ENCODE measurements at places on chromosomes 2 and 18.

- DNase-seq = no peak
These were observed 178.7 kb downstream of the EN1 start for GRCh38 chr2:118668431-118669424.

GRCh38 chr2:8456151-8457091, 225.4 kb upstream of the ID2 start:
- DNase-seq = peak; percentile 68

DNA sequence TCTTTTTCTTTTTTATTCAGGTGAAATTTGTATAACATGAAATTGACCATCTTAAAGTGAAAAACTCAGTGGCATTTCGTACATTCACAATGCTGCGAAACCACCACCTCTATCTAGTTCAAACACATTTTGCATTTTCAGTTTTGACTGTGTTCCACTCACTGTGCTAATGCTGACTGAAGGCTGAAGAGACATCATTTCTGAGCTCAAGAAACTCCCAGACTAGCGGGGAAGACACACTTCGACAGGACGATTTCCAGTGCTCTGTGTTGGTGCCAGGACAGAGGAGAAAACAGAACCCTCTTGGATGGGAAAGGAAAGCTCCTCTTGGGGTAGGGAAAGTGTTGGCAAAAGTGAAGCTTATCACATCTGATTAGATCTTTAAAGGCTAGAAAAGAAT, 44.2 kb upstream of the CBLN2 start:
- no peak for DNase-seq

- DNase-seq = no peak
These were observed 67.8 kb downstream of the NCKAP1 start for GRCh38 chr2:182970486-182970885.

GRCh38 chr18:25843791-25844190, 246.6 kb downstream of the SS18 start:
- DNase-seq = no peak

GRCh38 chr2:168424112-168424951, 31.7 kb upstream of the CERS6 start:
- no peak for DNase-seq

DNA sequence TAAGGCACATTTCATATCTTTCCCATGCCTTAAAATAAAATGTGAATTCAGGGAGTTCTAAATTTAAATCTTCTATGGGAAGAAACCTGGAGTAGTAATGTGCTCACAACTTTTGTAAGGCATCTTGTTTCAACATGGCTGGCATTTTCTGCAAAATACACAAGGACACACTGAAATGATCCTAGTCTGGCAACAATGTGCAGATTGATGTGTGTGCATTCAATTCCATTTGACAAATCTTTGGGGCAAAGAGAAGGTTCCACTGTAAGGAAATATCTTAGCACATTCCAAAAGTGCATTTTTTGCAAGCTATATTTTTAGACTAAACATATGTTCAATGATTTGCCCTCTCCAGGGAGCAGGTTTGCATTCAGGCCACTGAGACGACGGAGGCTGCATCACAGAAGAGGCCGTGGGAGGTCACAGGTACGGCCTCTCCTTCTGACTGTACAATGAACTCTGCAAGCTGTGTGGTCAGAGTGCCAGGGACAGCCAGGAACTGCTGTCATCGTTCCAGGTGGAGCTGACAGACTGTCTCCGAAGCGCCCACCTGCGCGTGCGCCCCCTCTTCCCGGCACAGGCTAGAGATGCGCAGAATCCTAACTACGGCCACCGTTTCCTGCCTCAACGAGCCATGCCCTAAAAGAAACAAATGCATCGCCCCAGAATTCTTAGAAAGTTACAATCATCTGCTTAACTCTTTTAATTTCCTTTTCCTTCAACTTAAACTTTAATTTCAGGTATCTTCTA, 149.2 kb upstream of the POU3F3 start:
- no peak for DNase-seq

GRCh38 chr2:48508461-48509124, 21.4 kb upstream of the STON1 start:
- DNase-seq = no peak

DNA sequence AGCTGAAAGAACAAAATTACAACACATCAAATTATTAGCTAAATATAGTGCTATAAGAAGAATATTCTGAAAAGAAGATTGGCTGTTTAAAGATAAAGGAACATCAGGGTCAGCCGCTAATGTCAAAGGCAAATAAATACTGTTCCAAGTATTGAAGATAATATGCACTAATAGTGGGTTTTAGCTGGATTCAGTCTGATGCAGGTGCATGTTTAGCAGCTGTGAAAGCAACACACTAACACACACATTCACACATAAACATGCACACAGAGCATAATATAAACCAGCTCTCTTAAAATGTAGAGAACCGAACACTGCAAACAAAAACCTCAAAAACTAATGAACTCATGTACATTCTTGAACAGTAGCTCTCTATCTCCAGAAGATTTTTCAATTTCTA, 634.6 kb downstream of the ERBB4 start:
- no peak for DNase-seq

DNA sequence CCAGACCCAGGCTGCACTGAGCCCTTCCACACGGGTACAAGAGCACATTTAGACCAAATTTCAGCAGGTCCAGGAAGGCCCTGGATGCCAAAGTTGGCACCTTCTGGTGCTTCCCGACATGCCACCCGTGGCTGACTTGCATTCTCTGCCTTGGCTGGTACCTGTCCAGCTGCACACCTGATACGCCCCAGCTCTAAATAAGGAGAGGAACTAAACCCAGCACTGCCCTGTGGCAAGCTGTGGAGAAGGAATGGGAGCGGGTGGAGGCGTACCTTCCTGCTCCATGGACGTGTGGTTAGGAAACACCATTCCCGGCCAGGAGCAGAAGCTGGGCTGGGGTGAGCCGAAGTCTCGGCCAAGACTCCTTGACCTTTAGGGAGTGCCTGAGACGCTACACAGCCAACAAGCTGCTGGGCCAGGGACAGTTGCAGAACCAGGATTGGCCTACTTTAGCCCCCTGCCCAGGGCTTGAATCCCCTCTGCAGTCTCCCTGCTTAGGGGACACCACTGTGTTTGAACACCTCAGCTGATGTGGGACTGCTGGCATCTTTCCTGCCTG, 86.5 kb upstream of the TAF1B start:
- DNase-seq = no peak

DNA sequence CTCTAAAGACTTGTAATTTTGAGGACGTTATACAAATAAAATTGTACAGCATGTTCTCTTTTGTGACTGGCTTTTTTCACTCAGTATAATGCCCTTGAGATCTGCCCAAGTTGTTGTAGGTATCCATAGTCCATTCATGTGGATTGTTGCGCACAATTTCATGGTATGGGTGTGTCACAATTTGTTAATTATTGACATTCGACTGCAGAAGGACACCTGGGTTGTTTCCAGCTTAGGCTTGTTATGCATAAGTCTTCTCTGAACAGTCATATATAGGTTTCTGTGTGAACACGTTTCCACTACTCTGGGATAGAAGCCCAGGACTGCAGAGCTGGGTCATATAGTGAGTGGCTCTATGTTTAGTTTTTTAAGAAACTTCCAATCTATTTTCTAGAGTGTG, 800.8 kb upstream of the SALL3 start:
- DNase-seq = no peak

- DNase-seq = no peak
These were observed 93.6 kb downstream of the SCN9A start for GRCh38 chr2:166282154-166282553.

GRCh38 chr2:152432206-152432653, 97.3 kb downstream of the FMNL2 start:
- DNase-seq = no peak

DNA sequence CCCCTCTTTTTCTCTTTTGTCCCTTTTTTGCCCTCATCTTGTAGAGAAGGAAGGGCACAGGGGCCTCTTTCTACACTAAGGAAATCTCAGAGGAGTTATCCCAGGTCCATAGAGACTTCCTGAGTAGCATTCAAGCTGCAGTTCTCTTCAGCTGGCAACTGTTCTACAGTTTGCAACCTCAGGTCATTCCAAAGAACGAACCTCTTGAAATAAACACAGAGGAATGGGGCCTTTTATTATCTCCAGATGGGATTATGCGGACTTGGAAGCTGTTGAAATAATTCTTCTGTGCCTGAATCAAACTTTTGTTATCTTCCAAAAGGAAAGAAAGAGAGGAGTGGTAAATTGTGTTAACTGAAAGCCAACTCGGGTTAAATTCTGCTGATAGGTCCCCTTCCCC, 31.0 kb upstream of the NFE2L2 start:
- no peak for DNase-seq

DNA sequence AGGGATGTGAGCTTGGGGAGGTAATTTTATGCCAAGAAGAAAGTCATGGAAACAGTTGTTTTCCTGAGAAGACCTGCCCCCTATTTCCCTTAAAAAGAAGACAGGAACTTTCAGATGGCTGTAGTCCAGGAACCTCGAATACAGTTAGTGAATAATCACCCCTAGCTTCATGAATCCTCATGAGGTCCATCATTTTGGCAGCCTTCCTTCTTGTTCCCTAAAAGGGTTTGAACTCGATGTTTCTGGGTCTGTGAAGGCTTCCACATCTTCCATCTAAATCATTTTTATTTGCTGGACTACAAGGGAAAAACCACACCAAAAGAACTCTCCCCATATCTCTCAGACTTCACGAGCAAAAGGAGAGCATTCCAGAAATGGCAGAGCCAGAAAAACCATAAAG, 290.8 kb downstream of the SLC4A3 start:
- DNase-seq = no peak

DNA sequence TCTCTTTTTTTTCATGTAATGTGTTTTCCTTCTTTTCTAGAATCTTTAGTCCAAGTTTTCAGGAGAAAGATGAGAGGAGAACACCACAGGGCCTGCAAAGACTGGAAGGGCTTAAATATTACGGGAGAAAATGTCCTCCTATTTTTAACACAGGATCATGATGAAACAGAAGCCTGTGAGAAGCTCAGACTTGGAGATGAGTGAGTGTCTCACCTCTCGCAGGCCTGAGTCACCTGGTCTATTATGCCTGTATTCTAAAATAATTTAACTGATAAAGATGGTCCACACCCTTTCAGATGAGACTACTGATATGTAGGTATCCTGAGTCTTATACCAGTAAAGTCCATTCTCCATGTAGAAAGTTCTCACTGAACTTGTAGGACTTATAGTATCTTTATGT, 143.2 kb downstream of the EPHA4 start:
- no peak for DNase-seq

- peak; percentile 13 for DNase-seq
These were observed 5.2 kb downstream of the CCL20 start for GRCh38 chr2:227818675-227819397.

DNA sequence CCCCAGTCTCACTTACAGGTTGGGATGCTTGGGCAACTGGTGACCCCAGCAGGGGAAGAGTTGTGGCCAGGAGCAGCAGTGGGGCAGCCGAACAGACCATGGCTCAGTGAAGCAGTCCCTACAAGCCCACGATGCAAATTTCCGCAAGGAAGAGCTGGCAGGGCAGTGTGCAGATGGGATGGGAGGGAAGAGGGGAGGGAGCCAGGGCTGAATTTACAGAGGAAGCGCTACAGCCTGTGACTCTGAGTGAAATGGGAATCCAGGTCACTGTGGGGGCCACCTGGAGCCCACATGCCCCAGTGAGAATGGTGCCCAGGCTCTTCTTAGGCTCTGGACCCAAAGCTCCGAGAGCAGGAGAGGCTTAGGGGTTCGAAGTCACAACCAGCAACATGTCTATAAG, 27.0 kb upstream of the SELENOI start:
- DNase-seq = no peak

GRCh38 chr18:36284671-36285295, 12.7 kb upstream of the FHOD3 start:
- DNase-seq = peak; percentile 52

GRCh38 chr2:127735537-127736399, 34.5 kb downstream of the SFT2D3 start:
- DNase-seq = no peak

DNA sequence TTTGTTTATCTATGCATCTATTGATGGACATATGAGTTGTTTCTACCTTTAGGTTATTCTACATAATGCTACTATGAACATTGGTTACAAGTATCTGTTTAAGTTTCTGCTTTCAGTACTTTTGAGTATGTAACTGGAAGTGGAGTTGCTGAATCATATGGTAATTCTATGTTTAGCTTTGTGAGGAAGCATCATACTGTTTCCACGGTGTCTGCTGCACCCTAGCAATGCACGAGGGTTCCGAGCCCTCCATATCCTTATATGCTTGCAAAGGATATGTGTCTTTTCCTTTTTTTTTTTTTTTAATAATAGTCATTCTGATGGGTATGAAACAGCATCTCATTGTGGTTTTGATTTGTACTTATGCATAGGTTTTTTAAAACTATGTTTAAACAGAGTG, 83.7 kb downstream of the FMNL2 start:
- no peak for DNase-seq

DNA sequence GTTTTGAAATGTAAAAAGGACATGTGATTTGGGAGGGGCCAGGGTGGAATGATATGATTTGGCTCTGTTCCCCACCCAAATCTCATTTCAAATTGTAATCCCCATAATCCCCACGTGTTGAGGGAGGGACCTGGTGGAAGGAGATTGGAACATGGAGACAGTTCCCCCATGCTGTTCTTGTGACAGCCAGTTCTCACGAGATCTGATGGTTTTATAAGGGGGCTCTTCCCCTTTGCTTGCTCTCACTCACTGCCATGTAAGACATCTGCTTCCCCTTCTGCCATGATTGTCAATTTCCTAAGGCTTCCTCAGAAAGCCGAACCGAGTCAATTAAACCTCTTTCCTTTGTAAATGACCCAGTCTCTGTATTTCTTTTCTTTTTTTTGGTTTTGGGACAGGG, 39.2 kb downstream of the FECH start:
- no peak for DNase-seq

DNA sequence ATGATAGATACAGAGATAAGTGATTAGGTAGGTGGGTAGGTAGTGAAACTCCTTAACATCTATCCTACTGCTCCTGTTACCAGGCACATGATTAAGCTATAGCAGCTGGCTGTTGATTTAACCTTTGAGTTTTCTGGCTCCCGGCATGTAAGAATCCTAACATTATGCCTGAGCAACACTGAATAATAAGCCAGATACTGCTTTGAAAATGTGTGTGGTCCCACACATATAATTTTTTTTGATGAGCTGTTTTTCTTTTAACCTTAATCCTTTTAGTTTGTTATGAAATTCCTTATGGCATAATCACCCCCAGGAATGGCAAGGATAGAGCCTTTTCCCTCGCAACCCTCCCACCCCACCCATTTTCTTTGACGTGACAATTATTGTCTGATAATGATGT, 104.2 kb upstream of the NEUROD1 start:
- DNase-seq = no peak

GRCh38 chr2:15238028-15238427, 323.1 kb downstream of the NBAS start:
- DNase-seq = no peak

DNA sequence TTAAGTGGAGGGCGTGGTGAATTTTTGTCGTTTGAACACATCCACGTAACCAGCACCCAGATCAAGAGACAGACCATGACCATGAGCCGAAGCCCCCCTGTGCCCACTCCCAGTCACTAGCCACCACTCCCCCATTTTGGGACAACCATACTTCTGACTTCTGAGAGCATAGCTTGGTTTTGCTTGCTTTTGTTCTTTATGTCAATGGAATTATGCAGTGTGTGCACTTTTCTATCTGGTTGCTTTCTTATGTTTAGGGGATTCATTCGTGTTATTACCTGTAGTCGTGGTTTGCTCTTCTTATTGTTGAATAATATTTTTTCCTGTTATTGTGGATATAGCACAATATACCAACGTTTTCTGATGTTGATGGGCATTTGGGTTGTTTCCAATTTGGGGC, 141.7 kb downstream of the GLI2 start:
- DNase-seq = no peak
